Stimulated activated CD8-positive, alpha-beta memory T cell treated with anti-CD3 and anti-CD28 coated beads, Interleukin-4, amount 100 ng/mL, for 24 hours (primary cell): ENCODE measurements at places on chromosomes 1 and 21.

GRCh38 chr1:159188375-159188788 lies 16.3 kb upstream of the ACKR1 start:
- no peak for DNase-seq

- DNase-seq = no peak
Observed at GRCh38 chr1:9136932-9137331, 8.0 kb upstream of the GPR157 start.

DNA sequence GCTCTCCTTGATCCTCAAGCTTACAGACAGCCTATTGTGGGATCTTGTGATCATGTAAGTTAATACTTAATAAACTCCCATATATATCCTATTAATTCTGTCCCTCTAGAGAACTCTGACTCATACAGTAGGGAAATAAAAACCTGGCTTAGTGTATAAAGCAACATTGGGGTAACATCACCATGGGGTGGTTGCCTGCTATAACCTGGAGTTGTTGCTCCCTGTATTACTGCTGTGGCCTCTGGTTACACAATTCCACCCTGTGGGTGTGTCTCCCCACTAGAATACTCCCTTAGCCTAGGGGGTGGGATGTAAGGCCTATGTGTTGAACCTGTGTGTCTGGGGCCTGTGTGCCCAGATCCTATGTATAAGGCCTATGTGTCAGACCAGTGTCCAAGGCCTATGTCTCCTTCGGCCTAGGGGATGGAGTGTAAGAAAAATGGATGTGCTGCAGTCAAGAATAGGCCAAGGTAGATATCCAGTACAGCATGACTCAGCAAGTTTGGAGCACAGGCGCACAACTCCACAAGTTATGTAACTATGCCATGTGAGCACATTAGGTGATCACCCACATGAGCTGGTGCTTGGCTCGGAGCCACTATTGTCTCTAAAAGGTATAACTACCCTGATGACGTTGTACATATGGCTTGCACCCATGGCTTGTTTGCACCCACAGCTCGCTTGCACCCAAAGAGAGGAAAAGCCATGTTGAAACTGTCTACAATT lies 96.8 kb upstream of the C1orf21 start:
- DNase-seq = no peak

DNA sequence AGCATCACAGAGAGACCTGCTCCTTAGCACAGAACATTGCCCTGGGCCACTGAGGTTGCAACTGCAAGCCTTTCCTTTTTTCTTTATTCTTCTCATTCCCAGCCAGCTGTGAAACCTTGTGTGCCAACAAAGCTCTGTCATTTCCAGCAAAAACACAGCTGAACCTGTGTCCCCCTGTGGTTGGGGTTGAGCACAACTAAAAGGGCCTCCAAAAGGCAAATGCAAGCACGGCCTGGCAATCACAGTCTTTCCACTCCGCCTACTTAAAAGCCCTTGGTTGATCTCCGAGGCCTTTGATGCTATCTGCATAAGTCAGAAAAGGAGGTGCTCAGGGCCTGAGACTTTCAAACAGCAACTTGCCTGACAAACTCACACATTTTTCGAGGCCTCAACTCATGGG lies 32.7 kb downstream of the SUSD4 start:
- DNase-seq = no peak

DNA sequence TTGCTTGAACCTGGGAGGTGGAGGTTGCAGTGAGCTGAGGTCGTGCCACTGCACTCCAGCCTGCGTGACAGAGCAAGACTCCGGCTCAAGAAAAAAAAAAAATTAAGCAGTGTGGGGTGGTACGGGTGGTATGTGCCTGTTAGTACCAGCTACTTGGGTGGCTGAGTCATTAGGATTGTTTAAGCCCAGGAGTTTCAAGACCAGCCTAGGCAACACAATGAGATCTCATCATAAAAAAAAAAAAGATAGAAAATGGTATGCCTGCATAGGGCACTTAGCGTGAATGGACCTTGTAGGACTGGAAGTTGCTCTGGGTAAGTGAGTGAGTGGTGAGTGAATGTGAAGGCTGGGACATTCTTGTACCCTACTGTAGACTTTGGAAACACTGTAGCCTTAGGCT lies 37.0 kb downstream of the TBCE start:
- DNase-seq = no peak

- DNase-seq = no peak
Observed at GRCh38 chr1:61337441-61337951, 255.1 kb downstream of the NFIA start.

DNA sequence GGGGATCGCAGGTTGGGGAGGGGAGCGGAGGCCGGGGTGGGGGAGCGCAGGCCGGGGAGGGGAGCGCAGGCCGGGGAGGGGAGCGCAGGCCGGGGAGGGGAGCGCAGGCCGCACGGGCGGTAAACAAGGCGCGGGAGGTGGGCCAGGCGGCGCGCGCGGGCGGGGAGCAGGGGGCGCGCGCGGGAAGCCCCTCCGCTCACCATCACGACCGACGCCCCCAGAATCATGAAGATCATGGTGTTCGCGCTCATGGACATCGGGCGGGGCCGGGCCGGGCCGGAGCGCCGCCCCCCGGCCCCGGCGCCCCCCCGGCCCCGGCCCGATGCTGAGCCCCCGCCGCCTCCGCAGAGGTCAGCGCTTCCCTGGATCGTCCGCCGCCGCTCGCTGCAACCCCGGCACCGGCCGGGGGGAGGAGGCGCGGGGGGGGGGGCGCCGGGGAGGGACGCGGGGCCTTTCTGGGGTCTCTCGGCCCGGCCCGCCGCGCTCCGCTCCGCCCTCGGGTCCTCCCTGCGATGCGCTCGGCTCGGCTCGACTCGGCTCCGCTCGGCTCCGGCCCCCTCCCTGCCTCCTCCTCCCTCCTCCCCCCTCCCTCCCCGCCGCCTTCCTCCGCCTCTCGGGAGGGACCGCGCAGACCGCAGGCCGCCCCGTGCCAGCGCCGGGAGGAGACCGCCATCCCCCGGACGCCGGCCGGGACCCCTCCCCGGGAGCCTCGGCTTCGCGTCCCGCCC lies at the start of gene TMEM240:
Gene TMEM240, minus strand, starts transcription at position 535 of the 728 bp plus-strand sequence. Its CDS starts 278 bp downstream, at position 257.
- DNase-seq = peak; percentile 59

DNA sequence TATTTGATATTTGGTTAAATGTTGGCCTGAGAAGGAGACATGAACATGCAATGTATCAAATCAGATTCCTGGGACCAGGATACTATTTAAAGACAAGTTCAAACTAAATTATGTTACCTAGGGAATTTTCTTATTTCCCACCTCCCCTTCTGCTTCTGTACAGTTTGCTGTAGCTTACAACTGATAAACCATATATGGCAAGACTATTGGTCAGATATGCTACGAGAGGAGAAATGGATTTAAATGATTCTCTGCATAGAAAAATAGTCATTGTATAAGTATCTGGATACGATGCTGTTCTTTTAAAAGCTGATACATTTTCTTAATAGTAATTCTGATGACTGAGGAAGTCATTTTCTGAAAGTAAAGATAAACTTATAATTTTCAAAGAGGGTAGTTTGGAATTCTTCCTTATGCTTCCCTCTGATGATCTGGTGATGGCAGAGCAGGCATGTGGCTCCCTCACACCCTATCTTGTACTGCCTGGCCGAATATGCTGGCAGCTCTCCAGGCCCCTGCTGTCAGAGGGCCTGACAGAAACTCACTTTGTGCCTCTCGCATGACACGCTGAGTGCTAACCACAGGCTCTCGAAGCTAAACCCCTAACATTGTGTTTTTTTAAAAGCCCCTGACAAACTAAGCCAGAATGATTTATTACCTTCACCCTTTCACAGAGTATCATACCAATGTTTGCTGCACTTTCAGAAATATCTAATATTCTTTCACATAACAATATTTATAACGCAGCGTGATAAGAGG lies 19.4 kb downstream of the RRP15 start:
- no peak for DNase-seq

DNA sequence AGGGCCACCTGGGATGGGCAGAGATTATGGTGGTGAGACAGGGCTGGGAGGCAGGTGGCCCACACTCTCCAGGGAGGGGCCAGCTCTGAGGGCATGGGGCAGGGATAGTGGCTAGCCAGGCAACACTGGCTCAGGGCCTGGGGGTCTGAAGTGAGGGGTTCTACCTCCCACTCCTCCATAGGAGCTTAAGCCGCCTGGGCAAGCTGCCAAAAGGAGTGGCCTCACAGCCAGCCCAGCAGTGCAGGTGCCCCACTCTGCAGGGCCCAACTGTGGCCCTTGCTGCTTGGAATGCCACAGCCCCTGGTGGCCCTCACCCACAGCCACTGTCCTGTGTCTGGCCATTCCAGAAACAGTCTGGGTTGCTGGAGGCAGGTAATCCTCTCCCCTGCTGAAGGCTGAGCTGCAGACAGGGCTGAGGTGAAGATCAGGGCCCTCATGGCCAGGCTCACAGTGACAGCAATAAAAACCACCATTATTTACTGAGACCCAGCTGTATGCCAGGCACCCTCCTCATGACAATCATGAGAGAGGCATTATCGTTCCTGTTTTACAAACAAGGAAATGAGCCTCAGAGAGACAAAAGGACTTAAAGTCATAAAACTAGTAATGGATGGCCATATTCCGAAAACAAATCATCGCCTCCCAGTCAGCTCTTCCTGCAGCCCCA lies 31.0 kb downstream of the KIF21B start:
- no peak for DNase-seq

DNA sequence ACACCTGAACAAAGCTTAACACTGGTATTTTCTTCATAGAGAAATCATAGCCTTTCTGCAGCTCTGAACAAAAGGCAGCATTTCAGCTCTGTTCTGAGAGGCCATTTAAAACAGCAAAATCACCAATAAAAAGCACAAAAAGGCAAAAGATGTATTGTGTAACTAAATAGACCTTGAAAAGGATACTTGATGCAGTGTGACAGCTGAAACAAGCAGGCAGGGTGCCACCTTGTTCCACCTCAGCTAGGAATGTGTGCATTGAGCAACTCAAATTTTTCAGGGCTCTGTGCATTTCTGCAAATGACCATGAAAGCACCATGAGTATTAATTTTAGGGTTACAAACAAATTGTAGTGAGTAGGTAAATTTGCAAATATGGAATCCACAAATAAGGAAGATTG lies 65.8 kb downstream of the RHOU start:
- no peak for DNase-seq

GRCh38 chr1:6207921-6208320 lies 2.0 kb downstream of the RNF207 start:
- no peak for DNase-seq

GRCh38 chr1:13546791-13547190 lies 33.0 kb upstream of the LRRC38 start:
- no peak for DNase-seq

DNA sequence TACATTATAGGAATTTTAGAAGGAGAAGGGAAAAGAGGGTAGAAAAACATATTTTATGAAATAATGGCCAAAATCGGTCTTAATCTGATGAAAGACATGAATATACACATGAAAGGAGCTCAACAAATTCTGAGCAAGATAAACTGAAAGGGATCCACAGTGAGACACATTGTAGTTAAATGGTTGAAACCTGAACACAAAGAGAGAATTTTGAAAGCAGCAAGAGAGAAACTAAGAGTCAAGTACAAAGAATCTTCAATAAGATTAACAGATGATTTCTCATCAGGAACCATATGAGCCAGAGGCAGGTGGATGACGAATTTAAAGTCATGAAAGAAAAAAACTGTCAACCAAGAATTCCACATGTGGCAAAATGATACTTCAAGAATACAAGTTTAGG lies 15.8 kb upstream of the MTR start:
- DNase-seq = no peak

- DNase-seq = no peak
Observed at GRCh38 chr1:109624201-109625010, 4.8 kb downstream of the AMPD2 start.

- no peak for DNase-seq
Observed at GRCh38 chr1:98991127-98992012, 13.3 kb downstream of the PLPPR5 start.

- DNase-seq = no peak
Observed at GRCh38 chr1:114218361-114219171, 64.9 kb upstream of the SYT6 start.

DNA sequence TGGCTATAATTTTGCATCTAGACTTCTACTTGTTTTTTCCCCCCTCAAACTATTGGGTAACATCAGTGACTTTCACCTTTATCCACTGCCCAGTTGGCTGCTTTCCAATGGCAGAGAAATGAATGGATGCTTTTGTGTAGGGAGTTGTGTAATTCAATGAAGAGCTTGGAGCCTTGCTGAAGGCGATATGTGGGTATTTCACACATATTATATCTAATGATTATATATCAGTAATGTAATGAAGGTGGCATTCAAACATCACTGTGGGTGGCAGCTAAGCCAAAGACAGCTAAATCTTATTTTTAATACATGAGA lies 81.2 kb downstream of the TGFB2 start:
- DNase-seq = no peak

DNA sequence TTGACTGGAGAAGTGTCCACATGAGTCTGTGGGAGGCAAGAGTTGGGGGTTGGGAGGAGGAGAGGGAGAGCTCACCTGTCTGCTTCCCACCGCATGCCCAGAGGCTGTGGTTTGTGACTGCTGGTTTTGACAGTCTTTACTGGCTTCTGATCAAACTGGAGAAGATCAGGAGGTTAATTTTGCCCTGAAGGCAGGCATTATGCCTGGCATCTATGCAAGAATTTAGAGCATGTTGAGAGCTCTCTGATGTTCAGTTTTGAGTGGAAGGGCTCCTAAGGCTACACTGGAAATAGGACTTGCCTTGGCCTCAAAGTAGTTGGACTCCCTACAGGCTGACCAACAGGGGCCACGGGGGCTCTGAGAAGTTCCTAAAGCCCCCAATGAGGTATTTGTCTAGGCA lies 101.6 kb downstream of the TLR5 start:
- DNase-seq = no peak

DNA sequence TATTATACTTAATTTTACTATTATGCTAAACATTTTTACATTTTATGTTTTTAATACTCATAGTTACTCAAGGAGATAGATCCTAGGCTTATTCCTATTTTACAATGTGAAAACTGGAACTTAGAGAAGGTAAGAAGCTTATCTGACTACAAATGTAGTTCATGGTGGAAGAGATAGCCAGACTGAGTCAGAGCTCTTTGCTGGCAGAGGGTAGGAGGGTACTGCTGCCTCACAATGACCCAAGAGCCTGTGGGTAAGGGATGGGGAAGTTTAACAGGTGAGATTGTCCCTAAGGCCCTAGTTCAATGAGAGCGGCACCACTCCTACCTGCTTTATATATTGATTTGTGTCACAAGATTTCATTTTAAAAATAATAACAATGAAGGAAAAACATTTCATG lies 34.1 kb upstream of the NEK7 start:
- DNase-seq = no peak

- DNase-seq = no peak
Observed at GRCh38 chr1:247574664-247575063, 13.5 kb upstream of the OR2G2 start.

- DNase-seq = no peak
Observed at GRCh38 chr1:160017592-160017991, 14.2 kb downstream of the PIGM start.

DNA sequence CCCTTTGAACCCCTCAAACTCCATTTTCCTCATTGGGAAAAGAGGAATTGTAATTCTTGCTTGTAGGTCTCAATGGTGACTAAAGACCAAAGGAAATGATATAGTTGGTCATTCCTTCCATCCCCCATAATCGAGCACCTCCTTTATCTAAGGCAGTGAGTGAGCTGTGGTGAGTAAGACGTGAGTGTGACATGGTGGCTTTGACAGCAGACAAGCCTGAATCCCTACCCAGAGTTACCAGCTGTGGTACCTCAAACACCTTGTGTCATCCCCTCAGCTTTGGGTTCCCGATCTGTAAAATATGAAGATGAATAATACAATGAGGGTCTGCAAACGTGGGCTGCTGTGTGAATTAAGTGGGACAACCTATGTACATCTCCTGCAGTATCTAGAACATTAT lies 8.4 kb downstream of the TRAF5 start:
- no peak for DNase-seq

- no peak for DNase-seq
Observed at GRCh38 chr1:109151146-109151990, 37.5 kb downstream of the ELAPOR1 start.
